NB4 (cell line): ENCODE measurements at places on chromosomes 3 and 15.

GRCh38 chr3:9345041-9345440 is 17.8 kb upstream of the THUMPD3 start:
- DNase-seq: no peak

- no peak for DNase-seq
These were observed 143.4 kb upstream of the NR2E3 start for GRCh38 chr15:71666763-71667620.

DNA sequence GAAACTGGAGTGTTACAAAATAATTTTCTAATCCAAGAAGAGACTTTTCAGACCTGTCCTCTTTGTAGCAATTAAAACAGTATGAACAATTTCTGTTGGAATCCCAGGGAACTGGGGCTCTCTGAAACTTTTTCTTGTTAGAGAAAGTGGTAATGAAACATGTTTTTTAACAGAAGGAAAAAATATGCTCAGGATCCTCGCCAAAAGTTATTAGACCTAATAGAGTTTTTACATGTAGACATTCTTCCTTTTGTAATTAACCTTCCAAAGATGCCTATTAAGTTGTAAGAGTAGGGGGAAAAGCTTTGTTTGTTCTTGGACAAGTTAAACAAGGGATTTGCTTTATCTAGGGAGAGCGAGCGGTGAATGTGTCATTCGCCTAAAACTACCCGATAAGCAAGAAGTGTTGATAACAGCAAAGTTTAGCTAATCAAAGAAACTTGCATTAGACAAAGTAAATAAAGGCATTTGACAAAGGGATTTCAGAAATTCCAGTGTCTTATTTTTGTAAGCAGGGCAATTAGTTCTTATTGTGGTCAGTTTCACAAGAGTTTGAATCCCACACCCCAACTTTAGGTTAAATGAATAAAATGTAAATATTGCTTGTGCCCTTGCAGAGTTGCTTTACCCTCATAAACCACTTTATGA is 2.3 kb downstream of the RARB start:
- no peak for DNase-seq

DNA sequence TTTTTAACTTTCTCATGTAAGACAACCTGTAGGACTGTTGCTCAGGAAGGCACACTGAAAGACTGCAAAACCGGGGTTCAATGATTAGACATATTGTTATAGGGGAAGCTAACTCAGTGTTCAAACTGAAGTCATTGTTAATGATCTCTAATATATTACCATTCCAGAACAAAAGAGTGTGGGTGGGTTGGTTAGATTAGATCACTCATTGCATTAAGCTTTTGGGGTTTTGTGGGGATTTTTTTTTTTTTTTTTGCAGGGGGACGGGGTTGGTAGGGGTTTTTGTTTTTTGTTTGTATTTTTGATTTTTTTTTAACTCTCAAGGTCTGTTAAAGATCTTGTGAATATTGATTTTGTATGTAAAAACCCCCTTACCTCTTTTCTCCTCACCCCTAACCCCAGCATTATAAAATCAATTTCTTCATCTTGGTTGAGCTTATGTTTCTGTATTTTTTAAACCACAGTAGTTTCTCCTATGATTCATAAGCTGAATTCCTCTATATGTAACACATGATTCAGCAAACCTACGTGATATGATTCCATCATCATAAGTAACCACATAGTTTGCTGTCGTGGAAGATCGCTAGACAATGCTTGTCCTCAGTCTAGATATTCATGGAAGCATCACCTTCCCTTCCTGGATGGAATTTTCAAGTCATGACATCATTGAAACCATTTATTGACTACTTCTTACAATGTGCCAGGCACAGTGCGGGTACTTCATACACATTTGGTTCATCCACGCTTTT is 544.1 kb upstream of the MDFIC2 start:
- DNase-seq: no peak

GRCh38 chr15:81108427-81108826 is 25.6 kb upstream of the CFAP161 start:
- peak; percentile 25 for DNase-seq

- DNase-seq: no peak
These were observed 220.5 kb downstream of the TJP1 start for GRCh38 chr15:29601811-29602210.

DNA sequence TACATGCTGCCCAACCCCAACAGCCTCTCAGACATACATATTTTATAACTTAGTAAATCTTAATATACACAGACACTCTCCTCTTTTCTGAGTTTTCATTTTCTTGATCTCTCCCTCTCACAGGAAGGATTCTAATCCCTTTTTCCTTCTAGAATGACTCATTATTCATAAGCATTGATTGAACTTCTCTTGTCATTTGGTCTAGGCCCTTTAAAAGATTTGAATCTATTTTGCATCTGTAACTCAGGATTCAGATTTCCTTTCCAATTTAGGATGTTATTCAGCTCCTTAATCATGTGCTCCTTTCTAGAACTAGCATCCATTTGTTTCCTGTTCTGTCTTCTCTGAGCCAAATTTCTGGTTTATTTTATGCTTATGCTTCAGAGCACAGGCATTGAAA is 624.5 kb upstream of the SGO1 start:
- no peak for DNase-seq

- no peak for DNase-seq
These were observed 108.5 kb upstream of the PFN2 start for GRCh38 chr3:150079029-150079739.

DNA sequence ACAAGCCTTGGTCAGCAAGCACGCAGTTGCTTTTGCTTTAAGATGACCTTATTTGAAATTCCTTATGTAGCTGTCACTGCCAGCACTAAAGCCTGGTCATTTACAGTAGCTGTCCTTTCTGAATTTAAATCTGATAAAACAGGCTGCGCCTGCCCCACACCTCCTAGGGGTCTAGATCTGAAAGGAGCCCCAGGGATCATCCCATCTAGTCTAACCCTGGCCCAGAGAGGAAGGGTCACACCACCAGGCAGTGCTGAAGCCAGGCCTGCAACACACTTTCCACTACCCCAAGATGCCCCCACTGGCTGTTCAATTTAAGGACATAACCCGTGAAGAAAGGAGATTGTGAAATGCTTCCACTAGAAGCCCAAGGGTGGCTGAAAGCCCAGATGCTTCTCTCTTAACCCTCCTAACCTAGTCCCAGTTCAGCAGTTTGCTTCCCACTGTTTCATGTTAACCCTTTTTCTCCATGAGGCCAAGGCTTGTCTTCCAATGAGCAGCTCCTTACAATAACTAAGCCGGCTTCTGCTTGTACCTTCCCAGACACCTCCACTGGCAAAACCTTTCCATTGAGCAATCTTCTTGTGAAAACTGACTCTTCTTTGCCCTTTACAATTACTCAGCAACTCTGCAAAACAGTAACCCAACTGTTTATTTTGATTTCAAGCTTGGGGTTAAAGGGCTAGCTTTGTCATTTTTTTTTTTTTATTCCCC is 198.9 kb upstream of the LPP start:
- DNase-seq: peak; percentile 87

DNA sequence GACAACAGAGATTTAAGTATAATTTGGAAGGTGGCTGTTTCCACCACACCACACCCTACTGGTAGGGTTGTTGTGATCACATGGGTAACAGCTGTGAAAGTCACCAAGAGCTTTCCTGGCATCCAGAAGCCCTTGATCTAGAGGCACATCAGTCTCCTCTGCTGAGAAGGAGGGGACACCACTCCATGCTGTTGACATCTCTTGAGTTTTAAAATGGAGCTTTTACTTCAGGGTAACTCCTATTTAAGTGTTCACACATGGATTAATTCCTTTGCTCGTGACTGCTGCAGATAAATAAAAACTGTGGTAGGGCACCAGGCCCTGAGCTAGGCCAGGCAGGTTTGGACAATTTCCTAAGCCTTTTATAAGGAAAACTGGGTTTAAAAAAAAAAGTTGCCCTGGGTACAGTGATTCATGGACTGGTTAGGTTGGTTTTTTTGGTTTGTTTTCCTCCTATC is 7.5 kb downstream of the EXOSC7 start:
- DNase-seq: no peak

GRCh38 chr15:31325595-31326155 is 960 bp upstream of the KLF13 start:
- peak; percentile 81 for DNase-seq

DNA sequence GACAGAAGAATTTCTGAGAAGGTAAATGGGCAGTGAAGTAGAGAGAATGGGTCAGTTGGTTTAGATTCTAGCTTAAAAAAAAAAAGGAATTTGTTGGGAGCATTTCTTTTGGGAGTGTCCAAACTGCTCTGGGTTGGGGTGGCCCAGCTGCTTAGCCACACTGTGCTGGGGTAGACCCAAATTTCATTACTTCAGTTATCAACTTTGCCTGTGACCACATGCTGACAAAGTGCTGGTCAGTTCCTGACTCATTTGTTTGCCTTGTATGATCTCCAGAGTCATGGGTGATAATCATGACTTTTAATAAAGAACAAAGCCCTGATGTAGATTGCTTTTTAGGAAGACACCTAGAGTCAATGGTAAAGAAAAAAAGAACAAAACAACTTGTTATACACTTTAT is 121.5 kb upstream of the FGF7 start:
- no peak for DNase-seq

- DNase-seq: no peak
These were observed 33.0 kb downstream of the IFT80 start for GRCh38 chr3:160365869-160366522.

DNA sequence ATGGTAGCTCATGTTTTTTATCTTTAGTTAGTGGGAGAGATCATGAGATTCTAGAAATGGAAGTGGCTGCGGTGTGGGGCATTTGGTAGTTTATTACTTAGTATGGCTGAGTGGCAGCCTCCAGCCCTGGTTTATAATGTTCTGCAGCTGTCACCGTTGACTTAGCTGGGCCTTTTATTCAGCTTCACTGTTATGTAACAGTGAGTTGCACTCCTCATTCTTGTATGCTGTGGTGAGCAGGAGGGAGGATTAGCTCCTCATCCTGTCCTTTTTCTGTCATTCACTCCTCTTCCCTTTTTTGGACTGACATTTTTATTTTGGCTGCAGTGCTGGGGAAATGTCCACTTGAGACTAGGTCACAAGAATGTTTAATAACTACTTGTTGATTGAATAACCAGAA is 29.5 kb downstream of the RAD54L2 start:
- DNase-seq: peak; percentile 90

GRCh38 chr3:160184655-160185054 is 40.6 kb upstream of the C3orf80 start:
- DNase-seq: no peak

GRCh38 chr3:15430624-15431023 is 3.2 kb downstream of the EAF1 start:
- DNase-seq: no peak

- no peak for DNase-seq
These were observed 277.8 kb downstream of the CD47 start for GRCh38 chr3:107813026-107813425.

GRCh38 chr15:41799488-41799805 is 25.2 kb downstream of the MAPKBP1 start:
- DNase-seq: no peak

DNA sequence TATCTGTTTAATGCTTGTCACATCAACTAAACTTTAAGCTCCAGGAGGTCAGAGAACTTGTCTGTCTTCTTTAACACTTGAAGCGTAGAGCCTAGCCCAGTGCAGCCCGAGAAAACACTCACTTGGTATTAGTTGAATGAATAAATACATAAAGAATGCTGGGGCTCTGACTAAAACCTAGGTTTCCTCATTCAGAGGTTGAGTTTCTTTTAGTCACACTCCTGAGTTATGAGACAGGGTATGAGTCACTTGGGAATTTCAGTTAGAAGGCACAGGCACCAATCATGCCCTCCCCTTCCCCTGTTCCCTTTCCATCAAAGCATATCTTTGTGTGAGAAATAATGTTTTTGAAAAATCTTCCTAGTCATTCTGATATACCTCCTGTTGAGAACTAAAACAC is 589.8 kb upstream of the DPPA4 start:
- peak; percentile 3 for DNase-seq

- DNase-seq: peak; percentile 84
These were observed 23.9 kb upstream of the XIRP1 start for GRCh38 chr3:39216176-39216790.

DNA sequence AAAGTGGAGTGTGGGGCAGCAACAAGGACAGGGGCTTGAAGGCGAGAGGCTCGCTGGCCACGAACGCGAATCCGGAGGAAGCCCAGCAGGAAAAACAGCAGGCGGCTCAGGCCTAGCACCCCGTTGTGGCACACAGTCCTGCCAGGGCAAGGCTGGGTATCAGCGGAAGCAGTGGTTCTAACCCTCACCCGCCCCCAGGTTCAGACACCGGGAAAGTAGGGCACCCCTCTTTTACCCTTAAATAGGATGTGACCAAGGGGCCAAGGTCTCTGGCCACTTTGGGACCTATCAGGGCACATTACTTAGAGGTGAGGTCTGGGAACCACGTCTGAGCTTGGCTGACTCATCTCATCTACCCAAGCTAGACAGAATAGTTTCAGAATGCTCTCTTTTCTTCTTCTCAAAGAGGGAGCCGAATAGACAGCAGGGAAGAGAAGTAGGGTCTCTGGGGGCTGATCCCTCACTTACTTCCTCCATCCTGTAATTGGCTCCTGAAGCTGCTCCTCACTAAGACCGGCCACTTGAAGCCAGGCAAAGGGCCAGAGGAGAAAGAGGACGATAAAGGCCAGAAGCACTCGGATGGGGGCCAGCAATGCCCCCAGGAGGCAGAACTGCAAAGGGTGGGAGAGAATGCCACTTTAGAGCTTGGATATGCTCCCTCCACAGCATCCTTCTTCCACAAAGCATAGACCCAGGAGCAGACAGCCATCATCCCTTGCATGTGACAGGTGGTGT is 1.7 kb downstream of the LPCAT4 start:
- DNase-seq: peak; percentile 53

DNA sequence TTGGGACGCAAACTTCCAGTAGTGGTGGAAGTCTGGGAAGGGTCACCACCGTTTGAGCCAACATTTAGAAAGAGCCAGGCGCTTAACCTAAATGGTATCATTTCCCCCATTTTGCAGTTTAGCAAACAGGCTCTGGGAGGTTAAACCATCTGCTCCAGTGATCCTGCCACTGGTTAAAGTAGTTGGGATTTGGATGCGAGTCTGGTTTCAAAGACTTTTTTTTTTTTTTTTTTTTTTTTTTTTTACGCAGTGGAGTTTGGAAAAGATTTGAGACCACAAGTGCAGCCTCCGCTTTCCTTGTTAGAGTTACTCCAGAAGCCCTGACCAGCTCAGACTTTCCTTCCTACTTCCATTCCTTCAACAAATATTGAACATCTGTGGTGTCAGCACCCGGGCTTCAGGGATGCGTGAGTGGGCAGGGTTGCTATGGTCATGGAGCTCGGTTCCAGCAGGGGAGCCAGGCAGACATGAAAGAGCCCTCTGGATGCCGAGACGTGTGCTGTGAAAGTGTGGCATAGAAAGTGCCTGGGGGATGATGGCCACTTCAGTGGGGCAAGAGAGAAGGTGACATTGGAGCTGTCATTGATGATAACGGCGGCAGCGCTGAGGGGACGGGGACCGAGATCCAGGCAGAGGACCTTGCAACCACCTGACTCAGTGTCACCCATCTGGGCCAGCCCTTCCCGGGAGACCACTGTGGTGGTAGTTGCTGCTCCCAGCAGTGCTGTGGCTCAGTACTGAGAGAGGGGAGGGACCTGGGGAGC is 1.1 kb upstream of the RNU6-1 start:
- DNase-seq: peak; percentile 47

GRCh38 chr3:63624941-63625560 is 27.4 kb upstream of the SNTN start:
- DNase-seq: no peak
